ENCODE measurements at places on chromosomes 11 and 22.

GRCh38 chr11:79667380-79667779, 226.6 kb upstream of the TENM4 start:
- no peak for DNase-seq

GRCh38 chr11:65236194-65237059, 25.3 kb upstream of the POLA2 start:
- DNase-seq: no peak

GRCh38 chr11:1129611-1130160, 28.1 kb upstream of the MUC5AC start:
- no peak for DNase-seq

DNA sequence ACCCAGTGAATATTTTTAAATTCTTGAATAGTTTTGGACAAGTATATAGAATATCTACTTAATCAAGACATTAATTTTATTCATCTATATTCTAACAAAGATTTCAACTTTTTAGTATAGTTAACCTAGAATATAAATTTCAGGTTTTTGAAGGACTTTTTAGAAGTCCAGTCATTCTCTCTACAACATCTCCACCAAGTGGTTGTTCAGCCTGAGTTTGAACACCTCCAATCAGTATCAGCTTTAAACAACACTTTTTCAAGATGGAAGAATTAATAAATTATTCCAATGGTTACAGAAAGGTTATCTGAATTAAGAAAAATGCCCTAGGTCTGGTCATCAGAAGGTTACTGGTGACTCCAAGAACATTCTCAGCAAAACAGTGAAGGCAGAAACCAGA, 31.8 kb downstream of the EIF3M start:
- DNase-seq: no peak

DNA sequence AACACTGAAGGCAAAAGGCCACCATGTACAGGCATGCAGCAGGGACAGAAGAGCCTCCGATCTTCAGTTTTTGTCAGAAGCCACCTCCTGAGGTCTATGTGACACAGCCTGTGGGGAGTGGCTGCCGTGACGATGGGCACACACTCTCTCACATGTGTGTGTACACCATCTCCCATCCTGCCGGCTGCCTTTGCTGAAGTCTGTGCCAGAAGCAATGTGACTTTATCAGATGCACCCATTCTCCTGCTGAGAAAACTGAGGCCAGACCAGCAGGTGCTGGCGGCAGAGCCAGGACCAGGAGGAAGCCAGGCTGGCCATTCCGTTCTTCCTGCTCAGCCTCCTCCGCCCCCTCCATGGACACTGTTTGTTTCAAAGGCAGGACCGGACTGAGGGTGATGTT, 16.7 kb downstream of the SHANK2 start:
- DNase-seq: no peak

DNA sequence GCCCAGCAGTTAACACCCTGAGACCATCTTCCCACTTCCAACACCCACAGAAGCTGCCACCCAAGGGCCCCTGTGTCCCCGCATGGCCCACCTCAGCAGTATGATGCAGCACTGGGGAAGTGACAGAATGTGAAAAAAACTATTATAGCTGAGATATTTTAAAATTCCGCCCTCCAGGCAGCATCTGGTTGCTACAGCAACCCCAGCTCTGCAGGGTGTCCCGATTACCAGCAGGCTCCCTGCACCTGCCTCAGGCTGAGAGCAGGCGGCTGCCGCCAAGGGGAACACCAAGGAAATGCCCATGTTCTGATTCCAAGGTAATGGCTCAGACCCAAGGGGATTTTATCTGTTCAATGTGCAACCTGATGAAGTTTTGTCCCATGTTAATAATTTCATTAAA, 10.5 kb upstream of the TMEM121B start:
- DNase-seq: peak; percentile 48

DNA sequence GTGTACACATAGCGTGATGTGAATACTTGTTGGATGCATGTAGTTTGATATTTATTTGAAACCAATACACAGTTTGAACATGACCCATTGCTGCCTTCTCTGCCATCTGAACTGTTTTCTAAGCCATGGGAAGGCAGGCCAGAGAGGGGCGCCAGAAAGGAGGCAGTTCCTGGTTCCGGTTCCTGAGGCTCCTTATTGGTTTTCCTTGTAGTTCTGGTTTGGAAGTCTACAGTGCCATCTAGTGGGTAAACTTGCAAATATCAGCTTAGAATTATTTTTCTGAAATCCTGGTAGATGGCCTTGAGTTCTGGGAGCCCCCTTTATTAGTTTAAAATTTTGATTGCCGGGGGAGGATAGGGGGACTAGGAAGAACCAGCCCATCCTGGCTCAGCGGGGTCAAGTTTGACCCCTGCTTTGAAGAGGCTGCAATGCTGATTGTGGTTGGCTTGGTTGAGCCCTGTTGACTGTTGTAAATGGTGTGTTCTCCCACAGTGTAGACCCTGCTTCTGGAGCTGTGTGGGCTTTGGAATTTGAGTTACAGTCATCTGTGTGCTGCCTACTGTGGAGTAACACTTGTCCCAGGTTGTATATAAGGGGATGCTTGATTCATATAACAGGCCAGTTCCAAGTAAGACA, 48.4 kb downstream of the GRAMD1B start:
- DNase-seq: peak; percentile 77

GRCh38 chr22:28736301-28737155, 5.1 kb downstream of the CHEK2 start:
- peak; percentile 66 for DNase-seq

GRCh38 chr11:65658174-65659021, 4.3 kb downstream of the RELA start:
- no peak for DNase-seq

- no peak for DNase-seq
Measured at GRCh38 chr11:131228378-131228777, 142.0 kb upstream of the NTM start.

- DNase-seq: no peak
Measured at GRCh38 chr22:19958083-19959042, 16.7 kb upstream of the TXNRD2 start.

DNA sequence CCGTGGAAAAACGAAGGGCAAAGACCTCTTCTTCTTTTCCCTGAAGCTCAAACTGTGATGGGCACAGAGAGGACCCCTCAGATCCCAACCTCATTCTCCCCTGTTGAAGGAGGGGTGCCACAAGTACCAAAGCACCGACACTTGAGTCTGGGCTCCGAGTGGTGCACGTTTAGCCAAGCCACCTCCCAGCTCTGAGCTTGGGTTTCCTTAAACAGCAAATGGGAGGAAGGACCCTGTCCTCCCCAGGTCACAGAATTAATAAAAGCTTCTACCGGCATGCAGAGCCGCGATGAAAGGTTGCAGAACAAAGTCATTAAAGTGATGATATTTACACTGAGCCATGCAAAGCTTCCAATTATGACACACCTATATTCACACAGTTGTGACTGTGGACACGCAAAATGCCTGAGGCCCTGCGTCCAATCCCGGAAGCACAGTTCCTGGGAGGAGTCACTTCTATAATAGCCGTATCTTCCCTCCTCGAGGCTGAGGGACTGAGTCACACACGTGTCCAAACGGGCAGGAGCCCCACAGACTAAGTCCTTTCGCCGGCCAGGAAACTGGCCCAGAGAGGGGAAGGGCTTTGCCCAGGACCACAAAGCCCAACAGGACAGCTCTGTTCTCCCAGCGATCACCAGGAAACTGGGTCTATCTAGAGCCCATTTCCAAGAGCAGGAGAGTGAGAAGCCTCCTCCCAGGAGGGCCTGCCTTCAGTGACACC, 922 bp upstream of the CSNK1E start:
- no peak for DNase-seq

- DNase-seq: no peak
Measured at GRCh38 chr11:128963744-128964325, 21.2 kb upstream of the TP53AIP1 start.

DNA sequence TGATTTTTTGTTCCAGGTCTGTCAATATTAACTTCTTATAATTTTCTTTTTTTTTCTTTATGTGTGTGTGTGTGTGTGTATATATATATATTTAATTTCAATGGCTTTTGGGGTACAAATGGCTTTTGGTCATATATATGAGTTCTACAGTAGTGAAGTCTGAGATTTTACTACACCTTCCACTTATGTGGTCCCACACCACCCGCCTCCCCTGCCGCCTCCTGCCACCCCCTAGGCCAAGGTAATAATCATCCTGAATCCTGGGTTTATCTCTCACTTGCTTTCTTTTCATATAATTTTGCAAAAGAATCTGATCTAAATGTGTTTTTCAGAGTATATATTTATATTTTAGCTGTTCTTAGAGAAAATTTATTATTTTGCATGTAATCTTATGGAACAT, 11.1 kb downstream of the NEAT1 start:
- DNase-seq: no peak

- no peak for DNase-seq
Measured at GRCh38 chr22:23088199-23088604, 17.9 kb downstream of the GNAZ start.
